ENCODE measurements at places on chromosomes 12 and 14.

DNA sequence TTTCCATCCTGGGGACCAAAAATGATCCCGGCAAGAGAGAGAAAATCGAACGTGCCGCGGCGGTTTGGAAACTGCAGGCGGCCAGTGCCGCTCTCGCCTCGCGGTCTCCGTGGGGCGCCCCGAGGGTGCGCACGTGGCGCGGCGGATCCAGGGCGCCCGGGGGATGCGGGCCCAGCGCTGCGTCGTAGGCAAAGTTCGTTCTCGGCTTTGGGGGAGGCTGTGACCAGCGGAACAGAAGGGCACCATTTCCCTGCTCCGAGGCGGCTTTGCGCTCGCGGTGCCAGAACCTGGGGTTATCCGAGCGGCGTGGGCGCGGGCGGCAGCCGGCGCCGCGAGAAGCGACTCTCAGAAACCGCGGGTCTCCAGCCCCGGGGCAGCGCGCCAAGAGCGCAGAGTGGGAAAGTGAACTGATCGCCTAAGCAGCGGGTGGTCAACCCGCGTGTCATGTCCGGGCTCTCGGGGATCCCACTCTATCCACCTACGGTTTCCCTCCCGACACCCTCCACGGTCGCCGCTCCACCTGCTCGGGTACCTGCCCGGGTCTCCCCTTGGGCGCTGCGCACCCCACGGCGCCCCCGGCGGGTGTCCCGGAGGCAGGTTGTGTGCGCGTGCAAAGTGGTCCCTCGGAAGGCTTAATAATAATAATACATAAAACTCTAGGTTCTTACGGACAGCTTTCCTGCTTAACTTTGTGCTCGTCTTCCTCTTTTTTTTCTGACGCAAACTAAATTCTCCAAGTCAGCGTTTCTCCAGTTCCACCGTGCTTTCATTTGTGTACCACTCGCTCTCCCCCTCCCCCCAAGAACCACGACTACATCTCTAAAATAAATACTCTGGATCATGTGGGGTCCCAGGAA is 1.2 kb downstream of the ESRRB start:
- no peak for DNase-seq

GRCh38 chr12:121657305-121658008 is 12.0 kb downstream of the MORN3 start:
- DNase-seq = no peak

- DNase-seq = no peak
Measured at GRCh38 chr14:70585231-70585630, 15.2 kb downstream of the MED6 start.

- DNase-seq = no peak
Measured at GRCh38 chr14:22429546-22430294, 159.3 kb downstream of the DAD1 start.

DNA sequence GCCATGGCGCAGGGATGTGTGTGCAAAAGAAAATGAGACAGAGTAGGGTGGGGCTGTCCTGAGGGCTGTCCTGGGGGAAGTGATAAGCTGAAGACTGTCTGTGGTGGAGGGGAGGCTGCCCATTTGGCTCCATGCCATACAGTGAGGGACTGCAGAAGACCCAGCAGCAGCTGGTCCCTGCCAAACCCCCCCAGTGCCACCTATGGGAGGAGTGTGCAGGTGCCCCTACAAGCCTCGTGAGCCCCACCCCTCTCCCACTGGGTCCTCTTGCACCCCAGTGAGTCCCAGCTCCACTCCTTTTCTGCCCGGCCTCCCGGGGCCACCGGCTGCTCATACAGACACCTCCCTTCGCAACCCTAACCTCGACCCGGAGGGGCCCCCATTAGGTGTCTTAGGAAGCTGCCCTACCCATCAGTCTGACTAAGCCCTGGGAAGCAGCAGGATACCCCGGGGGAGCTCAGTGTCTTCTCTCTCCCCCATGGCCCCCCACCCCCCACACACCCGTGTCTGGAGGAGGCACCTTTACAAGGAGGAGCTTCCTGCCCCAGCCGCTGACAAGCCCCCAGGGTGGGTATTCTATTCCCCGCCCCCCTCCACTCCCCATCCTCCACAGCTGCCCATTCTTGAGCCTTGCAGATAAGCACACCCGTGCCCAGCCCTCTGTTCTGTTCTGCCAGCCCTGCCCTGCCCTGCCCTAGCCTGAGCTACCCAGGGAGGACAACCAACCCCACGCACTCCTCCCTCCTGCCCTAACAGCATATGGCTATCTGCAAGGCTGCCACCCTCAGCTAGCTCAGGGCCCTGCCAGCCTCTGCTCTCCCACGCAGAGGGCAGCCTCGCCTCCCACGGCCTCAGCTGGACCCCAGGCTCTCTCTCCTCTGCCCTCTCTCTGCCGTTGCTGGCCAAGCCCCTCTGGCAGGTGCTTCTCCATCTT is 41.9 kb downstream of the SLC6A12 start:
- no peak for DNase-seq

- DNase-seq = no peak
Measured at GRCh38 chr12:87804386-87804785, 224.8 kb downstream of the C12orf50 start.

GRCh38 chr14:61153914-61154545 is 127.1 kb downstream of the TMEM30B start:
- DNase-seq = no peak

DNA sequence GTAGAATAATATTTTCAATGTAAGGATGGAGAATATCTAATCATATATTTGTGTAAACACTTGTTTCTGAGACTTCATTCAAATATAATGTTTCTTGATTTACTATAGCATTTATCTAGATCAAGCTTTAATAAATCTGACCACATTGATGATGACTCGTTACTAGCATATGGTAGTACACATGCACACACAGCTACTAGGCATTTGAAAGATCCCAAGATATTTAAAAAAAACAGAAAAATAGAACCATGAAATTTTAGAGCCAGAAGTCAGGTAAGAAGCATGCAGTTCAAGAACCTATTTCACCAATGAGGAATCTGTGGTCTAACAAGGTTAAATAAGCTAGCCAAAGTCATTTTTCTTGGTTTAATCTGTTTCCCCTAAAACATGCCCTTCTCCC is 32.0 kb downstream of the DCP1B start:
- DNase-seq = no peak

DNA sequence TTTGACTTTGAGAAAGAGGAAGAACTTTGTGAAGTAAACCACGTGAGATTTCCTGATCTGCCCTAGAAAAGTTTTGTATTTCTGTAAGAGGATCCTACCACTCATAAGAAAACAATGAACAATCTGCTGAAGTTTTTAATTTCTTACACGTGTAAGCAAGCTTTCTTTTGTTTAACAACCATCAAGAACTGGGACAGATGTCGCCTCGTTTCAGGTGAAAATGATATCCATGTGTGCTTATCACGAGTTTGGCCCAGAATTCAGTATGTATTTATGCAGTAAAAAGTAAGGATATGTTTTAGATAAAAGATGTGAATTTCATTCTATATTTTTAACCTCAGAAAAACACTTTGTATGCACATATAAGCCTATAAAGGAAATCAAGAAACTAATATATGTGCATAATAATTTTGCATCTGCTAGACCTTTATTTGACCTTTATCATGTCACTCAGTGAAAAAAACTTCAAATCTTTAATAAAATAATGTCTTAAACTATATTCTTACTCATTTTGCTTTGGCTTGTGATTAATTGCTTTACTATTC is 56.9 kb upstream of the DHRS4 start:
- DNase-seq = no peak
